Stimulated activated naive CD4-positive, alpha-beta T cell (primary cell): ENCODE measurements at places on chromosomes 12 and 14.
A peak's percentile ranks its signal among the peaks of the same experiment; 100 is the strongest.

DNA sequence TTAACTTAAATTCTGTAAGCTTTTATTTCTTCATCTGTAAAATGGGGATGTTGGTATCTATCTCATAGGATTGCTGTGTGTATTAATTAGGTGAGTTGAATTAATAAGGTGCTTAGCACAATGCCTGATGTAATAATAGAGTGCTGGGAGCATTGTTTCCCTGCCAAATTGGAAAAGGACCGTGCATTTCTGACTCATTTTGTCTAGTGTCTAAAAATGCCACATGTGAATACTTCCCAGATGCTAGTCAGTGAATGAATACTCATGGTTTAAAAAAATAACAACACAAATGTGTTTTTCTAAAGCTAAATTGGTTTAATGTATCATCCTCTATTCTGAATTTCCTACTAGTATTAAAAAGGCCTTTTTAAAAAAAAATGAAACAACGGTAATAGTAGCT, 45.4 kb upstream of the NEDD1 start:
- DNase-seq, result no peak

GRCh38 chr12:77795699-77796098, 35.0 kb upstream of the NAV3 start:
- DNase-seq, result no peak

DNA sequence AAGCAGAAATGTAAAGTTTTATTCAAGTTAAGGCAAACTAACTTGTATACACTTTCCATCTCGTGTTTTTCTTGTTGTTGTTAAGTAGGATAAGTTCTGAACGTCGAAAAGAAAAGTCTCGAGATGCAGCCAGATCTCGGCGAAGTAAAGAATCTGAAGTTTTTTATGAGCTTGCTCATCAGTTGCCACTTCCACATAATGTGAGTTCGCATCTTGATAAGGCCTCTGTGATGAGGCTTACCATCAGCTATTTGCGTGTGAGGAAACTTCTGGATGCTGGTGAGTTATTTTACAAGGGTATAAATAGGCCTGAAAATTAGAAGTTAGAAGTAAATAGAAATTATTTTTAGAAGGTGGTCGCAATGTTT, 25.0 kb downstream of the HIF1A start:
- DNase-seq, result peak; percentile 18

DNA sequence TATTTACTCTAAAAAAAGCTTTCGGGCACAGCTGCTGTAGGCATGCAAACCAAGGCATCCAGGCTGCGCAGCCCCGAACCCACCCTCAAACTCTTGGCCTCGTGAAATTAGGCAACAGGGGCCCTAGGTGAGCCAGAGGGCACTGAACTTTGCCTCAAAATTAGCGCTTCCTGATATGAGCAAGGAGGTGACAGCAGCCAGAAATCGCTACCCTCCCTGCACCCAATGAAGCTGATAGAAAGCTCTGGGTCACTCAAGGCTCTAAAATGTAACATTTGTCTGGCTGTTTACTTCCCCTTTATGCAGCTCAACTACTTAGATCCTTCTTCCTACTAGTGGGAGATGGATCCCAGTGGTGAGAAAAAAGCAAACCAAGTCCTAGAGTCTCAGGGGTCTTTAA, 61.8 kb downstream of the PITPNM2 start:
- DNase-seq, result no peak

GRCh38 chr12:67141296-67142018, 127.7 kb upstream of the CAND1 start:
- no peak for DNase-seq
